Activated CD4-positive, alpha-beta T cell treated with anti-CD3 and anti-CD28 coated beads for 4 hours (primary cell): ENCODE measurements at places on chromosomes 5 and 9.
A peak's percentile ranks its signal among the peaks of the same experiment; 100 is the strongest.

DNA sequence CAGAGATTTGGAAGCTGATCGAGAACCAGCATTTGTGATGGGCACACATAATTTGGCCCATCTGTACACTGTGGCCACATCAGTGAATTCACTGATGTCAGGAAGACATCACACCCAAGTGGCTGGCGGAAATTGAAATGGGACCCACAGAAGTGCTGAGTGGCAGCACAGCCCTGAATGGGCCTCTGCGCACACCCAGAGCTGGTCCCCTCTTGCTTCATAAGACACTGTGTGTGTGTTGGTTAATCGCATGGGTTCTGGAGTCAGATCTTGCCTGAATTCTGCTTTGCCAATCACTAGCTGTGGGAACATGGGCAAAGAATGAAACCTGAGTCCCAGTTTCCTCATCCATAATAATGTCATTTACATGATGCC is 72.2 kb downstream of the PCSK5 start:
- no peak for DNase-seq

DNA sequence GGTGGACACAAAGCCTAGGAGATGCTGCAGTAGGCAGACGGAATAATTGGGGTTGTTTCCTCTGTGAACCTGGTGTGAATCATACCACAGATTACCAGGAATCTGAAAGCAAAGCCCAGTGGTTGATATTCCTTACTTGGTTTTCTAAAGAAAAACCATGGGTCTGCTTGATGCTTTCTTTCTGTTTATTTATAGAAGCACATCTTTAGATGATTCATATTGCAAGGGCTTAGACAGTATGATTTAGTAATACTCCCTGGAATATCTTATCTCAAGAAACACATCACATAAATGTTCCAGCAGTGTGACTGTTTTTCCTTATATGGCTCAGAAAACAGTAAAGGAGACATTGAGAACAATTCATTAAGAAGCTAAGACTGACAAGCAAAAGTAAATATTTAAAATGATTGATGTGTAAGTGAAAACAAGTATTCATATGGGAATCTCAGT is 623.3 kb downstream of the RAB3C start:
- DNase-seq = no peak

- DNase-seq = no peak
These were observed 3.0 kb upstream of the TUT7 start for GRCh38 chr9:86356871-86357866.

GRCh38 chr5:134451225-134451935 is 39.7 kb upstream of the CDKN2AIPNL start:
- no peak for DNase-seq

DNA sequence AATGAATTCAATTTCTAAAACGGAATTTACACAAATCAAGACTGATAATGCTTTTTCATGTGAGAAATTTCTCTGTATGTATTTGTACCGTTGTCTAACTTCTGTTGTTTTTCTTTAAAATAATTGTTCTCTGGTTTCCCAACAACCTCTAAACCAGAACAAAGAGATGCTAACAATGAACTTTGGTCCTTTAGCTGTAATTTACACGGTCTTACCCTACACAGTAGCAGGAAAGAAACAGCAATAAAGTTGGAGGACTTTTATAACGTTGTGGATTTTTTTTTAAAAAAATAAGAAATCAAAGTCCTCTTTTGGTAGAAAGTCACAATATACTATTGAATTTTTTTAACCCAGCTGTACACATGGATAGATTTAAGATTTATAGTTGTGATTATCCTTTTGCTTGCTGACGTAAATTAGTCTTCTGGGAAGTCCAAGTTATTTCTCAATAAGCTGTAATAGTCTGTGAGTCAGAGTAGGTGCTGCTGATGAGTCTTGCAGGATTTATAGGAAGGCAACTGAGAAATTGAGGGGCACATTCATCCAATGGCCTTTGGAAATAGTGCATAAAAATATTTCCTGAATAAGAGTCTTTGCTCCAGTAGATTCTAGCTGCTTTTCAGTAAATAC is 76.8 kb upstream of the PCSK1 start:
- DNase-seq = no peak

DNA sequence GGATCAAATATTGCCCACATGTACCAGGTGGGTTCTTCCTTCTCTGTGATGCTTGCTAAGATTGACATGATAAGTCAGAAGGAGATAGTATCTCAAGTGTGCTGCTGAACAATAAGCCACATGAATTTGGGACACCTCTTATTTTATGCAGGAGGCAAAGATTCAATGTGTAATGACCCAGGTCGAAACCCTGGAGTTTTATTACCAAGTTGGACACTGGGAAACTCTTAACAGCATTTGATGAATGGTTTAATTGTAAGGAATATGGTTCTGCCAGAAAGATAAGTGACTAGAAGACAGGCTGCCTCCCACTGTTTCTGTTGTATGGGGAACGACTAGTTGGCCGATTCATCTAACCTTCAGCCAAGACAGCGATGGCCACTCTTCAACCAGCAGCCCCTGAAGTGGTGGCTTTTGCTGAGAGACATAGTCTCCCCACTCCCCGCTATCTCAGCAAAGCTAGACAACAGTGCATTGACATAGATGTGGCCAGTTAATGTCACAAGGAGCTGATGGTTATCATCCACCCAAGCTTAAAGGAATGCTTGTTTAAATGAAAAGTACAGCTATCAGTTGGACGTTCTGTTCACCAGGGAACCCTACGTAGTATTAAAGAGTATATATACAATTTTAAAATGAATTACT is 407.7 kb downstream of the KDM4C start:
- no peak for DNase-seq

- no peak for DNase-seq
These were observed 57.1 kb downstream of the GALNT12 start for GRCh38 chr9:98864281-98865174.

DNA sequence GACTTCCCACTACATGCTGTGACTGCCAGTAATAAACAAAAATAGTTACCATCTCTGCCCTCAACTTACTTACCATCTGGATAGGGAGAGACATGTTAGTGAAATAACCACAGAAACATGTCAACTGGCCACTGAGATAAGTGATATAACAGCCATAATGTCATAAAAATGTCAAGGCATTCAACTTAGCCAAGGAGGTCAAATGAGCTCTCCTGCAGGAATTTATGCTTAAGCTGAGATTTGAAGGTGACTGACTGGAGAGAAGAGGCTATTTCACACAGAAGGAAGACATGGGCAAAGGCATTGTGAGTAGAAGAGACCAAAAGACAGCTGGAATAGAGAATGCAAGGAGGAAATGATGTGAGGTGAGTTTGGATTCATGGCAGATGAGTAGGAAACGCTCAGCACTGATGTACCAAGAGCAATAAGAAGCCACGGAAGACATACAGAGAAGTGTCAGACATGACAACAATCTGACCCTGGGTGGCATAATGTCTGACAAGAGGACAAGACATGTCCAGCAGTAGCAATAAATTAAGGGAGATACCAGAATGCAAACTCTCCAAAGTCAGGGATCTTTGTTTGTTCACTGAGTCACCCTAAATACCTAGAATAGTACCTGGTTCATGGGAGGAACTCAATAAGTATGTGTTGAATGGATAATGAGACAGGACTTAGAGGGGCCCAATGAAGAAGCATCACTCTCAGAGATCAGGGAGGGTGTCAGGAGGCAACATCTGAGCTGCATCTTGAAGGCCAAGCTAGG is 318.8 kb downstream of the ACTL7B start:
- no peak for DNase-seq

- DNase-seq = no peak
These were observed 74.2 kb downstream of the MSX2 start for GRCh38 chr5:174798551-174798951.

- DNase-seq = no peak
These were observed 6.5 kb upstream of the GLE1 start for GRCh38 chr9:128497824-128498610.

DNA sequence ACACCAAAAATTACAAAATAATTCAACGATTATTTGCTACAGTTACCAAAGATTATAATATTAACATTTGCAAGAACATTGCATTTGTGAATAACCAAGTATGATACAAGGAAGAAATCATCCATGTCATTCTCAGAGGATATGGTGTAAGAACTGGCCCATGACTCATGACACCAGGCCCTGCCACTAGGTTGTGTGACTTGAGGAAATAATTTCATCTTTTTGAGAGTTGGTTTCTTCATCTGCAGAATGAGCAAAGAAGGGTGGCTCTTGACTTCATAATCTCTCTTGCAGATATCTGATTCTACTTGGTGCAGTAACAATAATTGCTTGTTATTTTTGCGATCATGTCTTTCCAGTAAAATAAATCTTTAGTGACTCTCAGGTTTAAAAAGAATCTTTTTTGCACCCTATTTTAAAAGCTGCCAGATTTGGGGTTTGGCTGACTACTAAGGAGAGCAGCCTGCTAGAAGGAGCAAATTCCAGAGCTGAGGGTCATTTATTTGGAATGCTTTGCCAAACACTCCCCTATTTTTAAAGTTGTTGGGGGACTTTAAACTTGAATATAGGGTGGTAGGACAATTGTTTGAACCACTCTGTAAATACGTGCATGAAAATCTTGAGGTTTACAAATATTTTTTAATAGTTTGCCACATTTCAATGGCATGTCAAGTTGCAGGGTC is 23.5 kb downstream of the ITGA1 start:
- DNase-seq = no peak

DNA sequence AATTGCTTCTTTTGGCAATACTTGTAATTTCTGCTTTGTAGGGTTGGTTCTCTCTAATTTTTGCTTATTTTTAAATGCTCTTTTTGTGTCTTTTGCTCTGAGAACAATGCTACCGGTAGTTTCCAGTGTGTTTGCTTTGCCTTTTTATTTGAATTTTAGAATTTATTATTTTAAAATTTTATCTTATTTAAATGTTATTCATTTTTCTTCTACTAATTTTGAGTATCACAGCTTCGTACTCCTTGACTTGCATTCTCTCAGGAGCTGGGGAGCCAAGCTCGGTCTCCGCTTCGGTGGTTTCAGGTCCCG is 45.9 kb downstream of the ANXA2R start:
- DNase-seq = no peak

DNA sequence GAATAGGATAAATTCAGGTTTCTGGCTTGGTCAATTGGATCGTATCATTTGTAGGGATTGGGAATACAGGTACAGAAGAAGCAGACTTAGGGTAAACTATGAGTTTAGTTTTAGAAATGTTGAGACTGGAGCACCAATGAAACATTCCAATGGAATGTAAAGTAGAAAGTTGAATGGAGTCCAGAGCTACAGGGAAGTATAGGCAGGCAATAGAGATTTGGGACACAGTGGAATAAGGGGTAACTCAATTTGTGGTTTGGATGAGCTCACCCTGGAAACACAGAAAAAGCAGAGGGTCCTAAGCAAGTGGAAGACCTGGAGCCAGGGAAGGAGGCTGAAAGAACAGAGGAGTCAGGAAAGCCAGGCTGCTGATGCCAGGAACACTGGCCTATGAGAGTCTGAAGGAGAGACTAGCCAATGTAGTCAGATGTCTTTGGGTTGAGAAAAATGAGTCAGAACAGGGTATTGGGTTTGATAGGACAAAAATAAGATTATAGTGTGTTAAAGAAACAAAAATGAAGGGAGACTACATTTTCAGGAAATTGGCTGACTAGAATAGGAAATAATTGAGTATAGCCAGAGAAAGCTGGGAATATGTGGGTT is 72.8 kb downstream of the STARD4 start:
- no peak for DNase-seq

- no peak for DNase-seq
These were observed 150.9 kb upstream of the LHFPL2 start for GRCh38 chr5:78799266-78800017.

GRCh38 chr5:142584891-142585290 is 101.0 kb downstream of the FGF1 start:
- DNase-seq = no peak

DNA sequence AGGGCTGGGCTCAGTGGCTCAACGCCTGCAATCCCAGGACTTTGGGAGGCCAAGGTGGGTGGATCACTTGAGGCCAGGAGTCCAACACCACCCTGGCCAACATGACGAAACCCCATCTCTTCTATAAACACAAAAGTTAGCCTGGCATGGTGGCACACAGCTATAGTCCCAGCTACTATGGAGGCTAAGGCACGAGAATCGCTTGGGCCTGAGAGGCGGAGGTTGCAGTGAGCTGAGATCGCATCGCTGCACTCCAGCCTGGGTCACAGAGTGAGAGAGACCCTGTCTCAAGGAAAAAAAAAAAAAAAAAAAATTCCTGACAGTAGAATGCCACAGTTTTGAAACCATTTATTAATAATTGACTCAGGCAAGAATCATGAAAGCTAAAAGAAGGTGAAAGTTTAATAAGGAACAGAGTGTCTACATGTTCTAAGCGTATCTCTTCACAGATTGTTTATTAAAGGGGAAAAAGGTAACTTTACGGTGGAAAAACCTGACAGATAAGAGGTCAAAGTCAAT is 5.7 kb upstream of the PTGR1 start:
- no peak for DNase-seq

GRCh38 chr9:103804077-103804735 is 289.9 kb upstream of the SMC2 start:
- no peak for DNase-seq

DNA sequence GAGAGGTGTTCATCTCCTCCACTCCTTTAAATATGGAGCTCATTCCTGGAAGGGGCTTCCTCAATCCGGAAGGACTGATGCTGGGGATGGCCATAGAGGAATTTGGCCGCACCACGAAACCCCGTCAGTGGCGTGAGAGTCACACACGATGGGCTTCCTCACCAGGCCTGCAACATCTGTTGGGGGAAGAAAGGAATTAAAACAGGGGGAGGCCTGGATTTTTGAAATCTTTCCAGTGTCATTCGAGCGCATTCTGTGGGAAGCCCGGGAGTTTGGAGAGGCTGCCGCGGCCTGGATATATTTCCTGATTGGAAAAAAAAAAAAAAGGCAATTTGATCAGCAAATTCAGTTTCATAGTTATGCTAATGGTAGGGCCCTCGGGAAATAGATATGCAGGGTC is 76.3 kb upstream of the ORM1 start:
- DNase-seq = no peak

- peak; percentile 8 for DNase-seq
These were observed 110.5 kb upstream of the CDKN2B start for GRCh38 chr9:22119522-22120158.

- DNase-seq = no peak
These were observed 18.4 kb upstream of the SCGB3A2 start for GRCh38 chr5:147859962-147860640.

DNA sequence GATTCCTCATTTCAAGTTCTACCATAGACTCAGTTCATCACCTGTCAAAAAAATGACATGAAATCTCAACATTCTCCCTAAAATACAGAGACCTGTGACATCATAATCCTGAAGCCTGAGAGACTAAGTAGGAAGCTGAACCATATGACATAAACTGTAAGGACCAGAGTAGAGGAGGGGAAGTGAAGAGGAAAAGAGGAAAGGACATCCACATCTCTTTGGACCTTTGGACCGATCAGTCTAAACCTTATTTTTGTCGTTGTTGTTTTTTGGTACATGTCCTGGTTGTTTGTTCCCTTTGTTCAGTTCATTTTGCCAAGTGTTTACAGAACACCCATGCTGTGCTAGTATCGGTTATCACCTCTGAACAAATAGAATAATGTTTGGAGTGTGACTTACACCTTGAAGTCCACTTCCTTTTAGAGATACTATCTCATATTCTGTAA is 41.9 kb downstream of the LURAP1L start:
- no peak for DNase-seq
